ENCODE measurements at places on chromosomes 16 and 17. TPM values are rescaled to one million over a fixed set of nuclear protein-coding genes. Genes with fewer than 3 reads are reported as not detected.

- DNase-seq: no peak
These were observed 4.8 kb downstream of the SYNGR2 start for GRCh38 chr17:78173097-78173715.

GRCh38 chr17:61400717-61401388 is 1.2 kb downstream of the TBX2 start:
- DNase-seq: no peak

- no peak for DNase-seq
These were observed 13.8 kb downstream of the HROB start for GRCh38 chr17:44155488-44155887.

- peak; percentile 38 for DNase-seq
These were observed 113.4 kb downstream of the ENGASE start for GRCh38 chr17:79188048-79188447.

GRCh38 chr17:79503126-79503839 is 107.6 kb downstream of the RBFOX3 start:
- no peak for DNase-seq

GRCh38 chr16:77500934-77501664 is 66.3 kb upstream of the ADAMTS18 start:
- DNase-seq: no peak

- no peak for DNase-seq
These were observed 150.0 kb downstream of the SDK2 start for GRCh38 chr17:73493956-73494926.

DNA sequence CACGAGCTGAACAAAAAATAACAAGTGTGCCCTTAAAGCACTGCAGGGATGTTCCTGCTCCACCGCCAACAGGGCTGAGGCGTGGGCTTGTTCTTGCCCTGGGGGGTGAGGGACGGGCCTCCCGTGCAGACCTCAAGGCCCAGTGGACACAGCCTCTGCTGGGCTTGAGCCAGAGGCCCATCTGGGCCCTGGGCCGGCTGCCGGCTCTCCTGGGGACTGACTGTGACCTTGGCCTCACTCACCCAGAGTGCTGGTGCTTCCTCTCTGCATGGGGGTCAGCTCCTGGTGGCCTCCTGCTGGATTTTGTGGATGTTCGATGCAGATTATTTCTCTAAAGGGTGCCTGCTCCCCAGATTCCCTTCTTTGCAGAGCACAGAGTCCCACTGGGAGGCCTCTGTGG is 54.2 kb upstream of the CDR2 start:
- peak; percentile 50 for DNase-seq

- DNase-seq: no peak
These were observed 525 bp upstream of the ADCY7 start for GRCh38 chr16:50265716-50266336.

- no peak for DNase-seq
These were observed 17.0 kb upstream of the CDH15 start for GRCh38 chr16:89154390-89155183.

- no peak for DNase-seq
These were observed 544 bp upstream of the EVI2A start for GRCh38 chr17:31321966-31322365.

GRCh38 chr16:57562066-57562465 is 19.6 kb downstream of the ADGRG5 start:
- no peak for DNase-seq

GRCh38 chr16:68909099-68909733 is 65.9 kb downstream of the TANGO6 start:
- DNase-seq: no peak

Gene SCARF1
- total RNA-seq: 9.1 TPM

Gene MYH3
- total RNA-seq: 1.6 TPM

Gene ASIC2
- not detected for total RNA-seq

Gene EXOC3L1
- total RNA-seq: 1.8 TPM

Gene LPO
- total RNA-seq: not detected

Data from body of pancreas (tissue), 4 donors.